ENCODE measurements at places on chromosomes 3 and 15.

GRCh38 chr15:67022587-67023105 is 42.8 kb upstream of the SMAD3 start:
- H3K4me1 ChIP-seq = peaks cover 12% of the 10 kb centered on the region
- H3K36me3 ChIP-seq = no peaks in the 10 kb centered on the region
- no peak for DNase-seq
- H3K27ac ChIP-seq = peak overlapping the region; percentile 28
- no peak overlapping the region for H3K4me3 ChIP-seq

DNA sequence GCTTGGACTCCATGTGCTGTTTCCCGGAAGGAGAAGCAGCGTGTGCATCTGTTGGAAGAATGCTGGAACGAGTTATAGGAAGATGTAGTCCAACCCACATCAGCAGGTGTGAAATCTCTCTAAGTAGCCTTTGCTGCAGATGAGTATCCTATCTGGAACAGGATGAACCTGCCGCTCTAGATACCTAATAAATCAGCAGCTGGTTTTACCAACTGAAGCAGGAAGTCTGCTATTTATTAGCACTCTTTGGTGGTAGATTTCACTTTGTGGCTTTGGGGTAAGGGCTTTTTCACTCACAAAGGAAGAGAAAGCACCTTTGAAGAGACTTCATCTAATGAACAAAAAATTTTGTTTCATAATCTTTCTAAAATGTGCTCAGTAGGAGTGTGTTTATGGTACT is 66.4 kb downstream of the DCUN1D1 start:
- H3K27ac ChIP-seq = no peak overlapping the region
- H3K36me3 ChIP-seq = no peaks in the 10 kb centered on the region
- no peak overlapping the region for H3K4me3 ChIP-seq
- no peaks in the 10 kb centered on the region for H3K27me3 ChIP-seq

GRCh38 chr3:35483131-35483530 is 156.2 kb upstream of the ARPP21 start:
- no peak for DNase-seq
- H3K27me3 ChIP-seq = no peaks in the 10 kb centered on the region
- no peak overlapping the region for H3K27ac ChIP-seq
- no peaks in the 10 kb centered on the region for H3K4me1 ChIP-seq
- no peaks in the 10 kb centered on the region for H3K36me3 ChIP-seq

- no peaks in the 10 kb centered on the region for H3K36me3 ChIP-seq
- no peaks in the 10 kb centered on the region for H3K4me1 ChIP-seq
- no peak overlapping the region for H3K4me3 ChIP-seq
- no peak for DNase-seq
These were observed 21.2 kb downstream of the CMTM7 start for GRCh38 chr3:32412887-32413286.

DNA sequence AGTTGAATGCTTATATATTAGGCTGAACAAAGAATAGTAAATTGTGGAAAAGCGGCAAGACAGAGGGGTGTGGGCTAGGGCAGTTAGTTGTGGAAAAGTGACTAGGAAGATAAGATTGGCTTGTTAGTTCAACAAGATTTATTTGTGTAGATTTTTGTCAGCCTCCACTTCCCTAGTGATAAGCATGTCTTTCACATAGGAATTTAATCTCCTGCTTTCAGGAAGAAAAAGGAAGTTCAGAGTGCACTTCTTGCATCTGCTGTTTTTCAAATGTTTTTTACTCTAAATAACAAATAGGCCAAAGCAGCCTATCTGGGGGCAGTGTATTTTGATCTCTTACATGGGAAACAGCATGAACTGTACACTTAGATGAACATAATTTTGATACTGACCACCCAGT is 919.9 kb downstream of the NAALADL2 start:
- no peaks in the 10 kb centered on the region for H3K4me1 ChIP-seq
- DNase-seq = no peak
- no peak overlapping the region for H3K27ac ChIP-seq
- no peaks in the 10 kb centered on the region for H3K36me3 ChIP-seq
- no peak overlapping the region for H3K4me3 ChIP-seq

DNA sequence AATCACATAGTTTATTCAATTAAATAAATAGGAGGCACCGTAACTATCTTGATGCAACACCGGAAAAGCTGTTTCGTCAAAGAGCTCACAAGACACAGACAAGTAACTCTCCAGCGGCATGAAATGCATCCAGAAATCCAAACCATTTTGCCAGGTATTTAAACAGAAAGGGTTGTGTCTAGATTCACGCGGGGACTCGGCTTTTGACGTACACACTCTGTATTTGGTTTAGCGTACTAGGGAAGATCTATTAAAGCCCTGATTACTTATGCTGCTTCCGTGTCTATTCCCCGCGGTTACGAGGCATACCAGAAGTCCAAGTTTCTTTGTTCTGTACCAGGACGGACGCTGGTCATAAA is 718 bp downstream of the BNIP2 start:
- peak overlapping the region; percentile 99 for H3K4me3 ChIP-seq
- no peaks in the 10 kb centered on the region for H3K36me3 ChIP-seq
- H3K27me3 ChIP-seq = no peaks in the 10 kb centered on the region
- no peak for DNase-seq
- H3K4me1 ChIP-seq = 0 out of 2 replicates have a peak, but pooled peaks cover 4% of the 10 kb centered on the region

Measured in Caco-2 (cell line).